ENCODE measurements at places on chromosomes 12 and 14. TPM values are rescaled to one million over a fixed set of nuclear protein-coding genes. Genes with fewer than 3 reads are reported as not detected.

The ASCL1 gene
- total RNA-seq, result not detected

The SMCO3 gene
- total RNA-seq, result not detected

DNA sequence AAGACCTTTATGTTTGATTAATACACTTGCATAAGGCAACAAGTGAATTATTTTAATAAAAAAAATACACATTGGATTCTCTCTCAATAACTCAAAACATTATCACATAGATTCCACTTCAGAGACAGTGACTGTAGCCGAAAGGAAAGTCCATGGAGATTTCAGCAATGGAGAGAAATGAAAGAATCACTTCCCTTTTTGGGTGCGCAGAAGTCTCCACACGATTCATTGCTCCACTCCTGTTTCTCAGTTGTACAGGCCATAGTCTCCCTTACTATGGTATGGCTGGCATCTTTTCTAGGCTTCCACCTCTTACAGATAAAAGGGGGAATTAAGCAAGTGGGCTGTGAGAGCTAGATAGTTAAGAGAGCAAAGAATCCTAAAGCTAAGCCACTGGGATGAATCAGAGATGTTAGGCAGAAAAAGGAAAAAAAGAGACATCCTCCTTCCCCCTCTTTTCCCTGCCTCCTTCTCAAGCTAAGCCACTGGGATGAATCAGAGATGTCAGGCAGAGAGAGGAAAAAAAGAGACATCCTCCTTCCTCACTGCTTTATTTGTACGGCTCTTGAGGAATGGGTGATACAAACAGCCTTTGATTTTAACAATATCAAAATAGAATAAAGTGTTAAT is 16.3 kb downstream of the ST8SIA1 start:
- no peak for DNase-seq

DNA sequence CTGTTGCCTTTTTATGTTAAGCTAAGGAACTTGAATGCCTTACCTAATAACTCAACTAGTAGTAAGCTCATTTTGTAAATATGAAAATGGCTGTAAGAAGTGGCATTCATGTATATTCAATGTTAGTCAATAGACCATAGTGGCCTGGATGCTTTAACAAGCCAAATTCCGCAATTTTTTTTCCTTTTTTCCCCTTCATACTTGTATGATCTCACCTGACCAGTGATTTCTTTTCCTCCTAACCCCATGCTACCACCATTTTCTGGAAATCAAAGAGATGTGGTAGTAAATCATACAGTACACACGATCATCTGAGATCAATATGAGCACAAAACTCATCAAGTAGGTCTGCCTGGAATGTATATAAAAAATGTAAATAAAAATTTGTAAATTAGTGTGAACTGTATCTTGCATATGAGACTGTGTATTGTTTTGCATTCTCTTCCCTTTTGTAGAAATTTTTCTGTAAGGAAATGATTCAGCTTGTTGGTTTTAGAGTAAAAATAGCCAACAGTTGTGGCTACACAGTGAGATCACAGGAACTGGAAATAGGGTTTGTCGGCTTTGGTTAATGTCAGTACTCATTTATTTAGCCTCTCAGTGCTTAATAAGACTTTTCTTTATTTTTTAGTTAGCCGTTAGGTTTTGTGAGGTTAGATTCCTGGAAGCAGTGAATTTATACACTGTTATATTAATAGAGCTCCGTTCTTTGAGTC is 62.5 kb downstream of the ETNK1 start:
- DNase-seq, result peak; percentile 11

DNA sequence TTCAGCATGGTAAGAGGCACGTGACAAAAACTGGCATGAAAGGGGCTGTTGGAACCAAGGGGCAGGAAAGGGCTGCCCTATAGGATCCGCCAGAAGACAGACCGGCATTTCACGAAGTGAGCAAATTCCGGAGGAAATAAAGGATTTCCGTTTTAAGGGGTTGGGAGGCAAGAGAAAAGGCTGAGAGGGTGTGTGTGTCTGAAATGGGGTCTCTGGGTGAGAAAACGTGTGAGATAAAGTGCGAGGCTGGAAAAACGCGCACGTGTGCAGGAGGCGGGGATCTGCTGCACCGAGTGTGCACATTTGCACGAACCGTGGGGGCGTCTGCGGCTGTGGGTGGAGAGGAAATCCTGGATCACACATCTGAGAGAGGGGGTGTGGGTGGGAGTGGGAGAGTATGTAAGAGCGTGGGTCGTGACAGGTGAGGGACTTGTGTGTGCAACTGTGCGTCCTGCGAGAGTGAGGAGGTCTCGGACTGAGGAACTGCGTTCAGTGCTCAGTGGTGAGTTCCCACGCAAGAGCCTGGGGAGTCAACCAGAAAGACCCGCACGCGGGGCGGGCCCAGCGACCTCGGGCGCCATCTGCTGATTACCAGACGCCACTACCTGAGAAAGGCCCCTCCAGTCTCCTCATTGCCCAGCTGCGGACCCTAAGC is 37.0 kb upstream of the P2RX7 start:
- peak; percentile 86 for DNase-seq

GRCh38 chr12:108812324-108812723 is 45.1 kb downstream of the SSH1 start:
- no peak for DNase-seq

The CYP46A1 gene
- total RNA-seq, result 0.10 TPM

DNA sequence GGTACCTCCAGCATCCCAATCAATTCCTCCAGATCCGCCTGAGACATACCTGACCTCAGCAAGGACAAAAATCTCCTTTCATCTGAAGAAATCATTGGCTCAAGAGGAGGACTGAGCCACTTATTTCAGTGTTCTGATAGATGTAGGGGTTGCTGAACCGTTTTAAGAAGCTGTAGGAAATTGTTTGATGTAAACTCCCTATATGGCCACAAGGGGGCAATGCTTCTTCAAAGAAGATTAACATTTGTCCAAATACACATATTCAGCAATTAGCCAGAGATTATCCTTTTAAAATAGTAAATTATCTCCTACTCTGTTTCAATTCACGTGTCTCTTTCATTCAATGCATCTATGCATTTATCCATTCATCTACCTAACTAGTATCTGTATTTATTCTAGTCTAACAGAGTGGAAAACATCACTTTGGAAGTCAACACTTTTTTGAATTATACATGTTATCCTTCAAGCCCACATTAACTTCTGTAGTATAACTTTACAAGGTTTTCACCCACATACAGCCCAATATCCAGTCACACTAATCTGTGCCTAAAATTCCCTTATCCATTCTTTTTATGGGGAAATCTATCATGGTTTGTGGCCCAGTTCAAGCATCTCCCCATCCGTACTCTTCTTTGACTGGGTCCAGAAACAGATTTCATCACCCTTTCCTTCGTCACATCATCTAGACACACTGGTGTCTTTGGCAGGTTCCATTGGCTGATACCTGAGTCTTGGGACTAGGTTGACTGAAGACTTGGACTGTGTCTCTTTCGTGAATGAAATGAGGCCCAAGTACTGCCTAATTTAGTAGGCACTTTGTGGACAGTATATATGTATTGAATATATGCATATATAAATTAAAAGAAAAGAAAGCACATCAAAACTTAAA is 411.0 kb upstream of the OR4E1 start:
- peak; percentile 71 for DNase-seq

- peak; percentile 12 for DNase-seq
These were observed 22.4 kb downstream of the XRCC3 start for GRCh38 chr14:103692871-103693270.

- DNase-seq, result no peak
These were observed 9.4 kb downstream of the KCNA1 start for GRCh38 chr12:4918950-4919660.

The TAS2R30 gene
- total RNA-seq, result 11.2 TPM
